PC-9 (cell line): ENCODE measurements at places on chromosomes 12 and 14.

GRCh38 chr12:109951136-109951535, 45.0 kb downstream of the GIT2 start:
- H3K4me1 ChIP-seq: peaks cover 32% of the 10 kb centered on the region
- peak overlapping the region; percentile 91 for H3K27ac ChIP-seq
- peaks cover 31% of the 10 kb centered on the region for H3K36me3 ChIP-seq
- peak; percentile 94 for DNase-seq
- H3K4me3 ChIP-seq: 0 out of 2 replicates have a peak overlapping the region, but pooled peaks have one; percentile 9
- H3K27me3 ChIP-seq: no peaks in the 10 kb centered on the region

DNA sequence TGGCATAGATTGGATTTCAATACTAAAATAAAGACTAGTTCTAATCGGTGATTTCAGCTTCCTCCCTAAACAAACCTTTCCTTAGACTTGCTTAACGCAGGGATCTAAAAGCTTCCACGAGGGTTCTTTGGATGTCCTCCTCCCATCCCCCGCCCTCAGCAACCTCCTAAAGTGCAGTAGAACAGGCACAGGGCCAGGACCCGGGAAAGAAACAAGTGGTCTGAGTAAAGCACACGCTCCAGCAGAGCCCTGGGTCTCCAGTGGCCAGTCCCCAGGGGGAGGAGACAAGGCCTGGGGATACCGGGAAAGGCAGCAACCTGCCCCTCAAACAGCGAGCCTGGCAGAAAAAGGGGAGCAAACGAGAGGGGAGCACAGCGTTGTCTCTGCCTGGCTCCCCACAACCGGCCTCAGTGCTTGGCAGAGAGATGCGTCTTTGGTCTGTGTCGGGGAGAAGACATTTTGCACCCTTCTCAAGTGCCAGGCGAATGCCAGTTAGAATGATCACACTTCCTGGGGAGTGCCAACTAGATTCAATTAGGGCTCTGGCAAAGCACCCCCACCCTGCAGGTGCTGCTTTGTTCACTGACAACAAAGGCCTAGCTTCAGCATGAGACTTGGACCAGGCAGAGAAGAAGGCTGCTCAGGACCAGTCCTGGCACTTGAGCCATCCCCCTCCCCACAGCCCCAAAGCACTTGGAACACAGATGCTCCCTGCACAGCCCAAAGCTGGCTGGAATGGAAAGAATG, 17.1 kb upstream of the SLC6A12 start:
- H3K4me1 ChIP-seq: no peaks in the 10 kb centered on the region
- H3K4me3 ChIP-seq: no peak overlapping the region
- no peak overlapping the region for H3K27ac ChIP-seq
- no peak for DNase-seq

DNA sequence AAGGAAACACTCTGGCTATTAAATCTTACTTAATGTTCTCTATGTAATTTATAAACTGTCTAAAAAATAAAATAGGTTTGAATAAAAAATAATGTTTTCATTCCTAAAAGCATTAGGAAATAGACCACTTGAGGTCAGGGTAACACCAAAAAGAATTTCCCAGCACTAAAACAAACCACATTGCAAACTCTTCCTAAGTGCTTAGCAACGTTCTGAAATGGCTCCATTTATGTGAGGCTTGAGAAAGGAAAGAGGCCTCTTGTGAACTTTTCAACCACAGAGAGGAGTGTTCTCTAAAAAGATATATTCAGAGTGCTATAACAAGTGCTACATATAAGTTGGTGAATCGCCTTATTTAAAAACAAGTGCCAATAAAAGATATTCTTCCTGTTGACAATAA, 42.7 kb downstream of the ALX1 start:
- DNase-seq: no peak
- H3K27ac ChIP-seq: no peak overlapping the region
- no peak overlapping the region for H3K4me3 ChIP-seq
- H3K27me3 ChIP-seq: no peaks in the 10 kb centered on the region

GRCh38 chr14:90405755-90406154, 8.9 kb downstream of the CALM1 start:
- no peak overlapping the region for H3K4me3 ChIP-seq
- peaks cover 20% of the 10 kb centered on the region; the same call in 1 of the 2 replicates for H3K36me3 ChIP-seq
- H3K27me3 ChIP-seq: no peaks in the 10 kb centered on the region
- H3K4me1 ChIP-seq: no peaks in the 10 kb centered on the region

DNA sequence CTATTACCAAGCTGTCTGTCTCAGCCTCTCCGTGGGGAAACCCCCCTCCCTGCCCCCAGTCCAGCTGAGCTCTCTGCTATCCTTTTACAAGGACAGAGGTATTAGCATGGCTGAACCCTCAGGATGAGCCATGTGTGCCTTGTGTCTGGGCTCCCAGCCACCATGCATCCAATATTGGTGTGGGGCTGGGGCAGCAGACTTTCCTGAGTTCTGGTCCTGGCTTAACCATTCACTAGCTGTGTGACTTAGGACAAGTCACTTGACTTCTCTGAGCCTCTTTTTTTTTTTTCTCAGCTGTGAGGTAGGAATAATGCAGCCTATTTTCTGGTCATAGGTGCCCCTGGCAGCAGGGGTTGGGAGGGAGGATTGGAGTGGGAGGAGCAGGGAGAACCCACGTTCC, 17.1 kb upstream of the CYP46A1 start:
- DNase-seq: no peak
- H3K27me3 ChIP-seq: no peaks in the 10 kb centered on the region
- H3K27ac ChIP-seq: no peak overlapping the region
- H3K4me3 ChIP-seq: no peak overlapping the region

DNA sequence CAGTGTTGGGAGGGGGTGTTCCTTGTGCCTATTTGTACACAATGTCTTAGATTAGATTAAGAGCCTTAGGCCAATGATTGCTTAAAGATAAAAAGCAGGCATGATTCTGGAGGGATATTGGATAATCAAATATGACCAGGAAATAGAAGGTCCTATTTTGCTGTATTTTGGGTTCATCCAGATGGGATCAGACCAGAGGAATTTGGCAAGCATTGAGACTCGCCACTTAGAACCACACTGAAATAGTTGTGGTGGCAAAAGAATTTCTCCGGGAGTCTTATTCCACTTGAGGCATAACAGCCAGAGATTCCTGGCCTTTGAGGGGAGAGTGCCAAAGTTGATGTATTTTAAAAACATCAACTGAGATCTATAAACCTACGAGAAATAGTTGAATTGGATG, 327.2 kb downstream of the RAD51B start:
- H3K4me3 ChIP-seq: no peak overlapping the region
- no peaks in the 10 kb centered on the region for H3K27me3 ChIP-seq
- peak; percentile 98 for DNase-seq

DNA sequence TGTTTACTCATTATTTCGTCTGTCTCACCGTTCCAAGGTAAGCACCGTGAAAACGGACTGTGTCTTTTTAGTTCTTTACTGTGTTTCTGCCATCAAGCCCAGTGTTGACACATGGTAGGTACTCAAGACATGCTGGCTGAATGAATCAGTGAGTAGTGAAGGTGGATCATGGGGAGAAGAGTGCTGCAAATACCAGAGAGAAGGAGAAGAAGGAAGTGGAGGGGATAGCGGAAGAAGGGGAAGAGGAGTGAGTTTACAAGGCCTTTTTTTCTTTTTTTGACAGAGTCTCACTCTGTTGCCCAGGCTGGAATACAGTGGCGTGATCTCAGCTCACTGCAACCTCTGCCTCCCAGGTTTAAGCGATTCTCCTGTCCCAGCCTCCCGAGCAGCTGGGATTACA, 54.6 kb downstream of the ETV6 start:
- no peaks in the 10 kb centered on the region for H3K27me3 ChIP-seq
- H3K4me1 ChIP-seq: 0 out of 2 replicates have a peak, but pooled peaks cover 5% of the 10 kb centered on the region
- H3K27ac ChIP-seq: no peak overlapping the region
- no peaks in the 10 kb centered on the region for H3K36me3 ChIP-seq

DNA sequence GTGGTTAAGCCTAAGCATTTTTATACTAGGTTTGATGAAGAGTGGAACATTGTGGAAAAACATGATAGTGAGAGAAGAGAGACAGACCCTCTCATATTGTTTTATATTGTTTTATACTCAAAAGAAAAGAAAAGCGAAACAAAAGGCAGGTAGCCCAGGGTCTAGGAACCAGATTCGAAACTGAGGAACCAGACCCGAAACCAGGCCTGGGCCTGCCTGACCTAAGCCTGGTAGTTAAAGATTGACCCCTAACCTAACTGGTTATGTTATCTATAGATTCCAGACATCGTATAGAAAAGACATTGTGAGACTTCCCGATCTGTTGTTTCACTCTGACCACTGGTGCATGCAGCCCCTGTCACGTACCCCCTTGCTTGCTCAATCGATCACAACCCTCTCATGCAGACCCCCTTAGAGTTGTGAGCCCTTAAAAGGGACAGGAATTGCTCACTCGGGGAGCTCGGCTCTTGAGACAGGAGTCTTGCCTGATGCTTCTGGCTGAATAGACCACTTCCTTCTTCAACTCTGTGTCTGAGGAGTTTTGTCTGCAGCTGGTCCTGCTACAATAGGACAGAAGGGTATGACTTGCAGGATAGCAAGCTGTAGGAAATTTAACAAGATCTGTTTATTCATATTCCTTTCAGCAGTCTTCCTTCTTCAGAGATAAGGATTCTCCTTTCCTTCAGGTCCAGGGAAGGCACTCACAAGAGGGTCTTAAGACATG, 147.1 kb upstream of the PLEKHA5 start:
- no peaks in the 10 kb centered on the region for H3K27me3 ChIP-seq
- H3K27ac ChIP-seq: no peak overlapping the region
- H3K4me1 ChIP-seq: no peaks in the 10 kb centered on the region
- no peaks in the 10 kb centered on the region for H3K36me3 ChIP-seq
- no peak for DNase-seq

DNA sequence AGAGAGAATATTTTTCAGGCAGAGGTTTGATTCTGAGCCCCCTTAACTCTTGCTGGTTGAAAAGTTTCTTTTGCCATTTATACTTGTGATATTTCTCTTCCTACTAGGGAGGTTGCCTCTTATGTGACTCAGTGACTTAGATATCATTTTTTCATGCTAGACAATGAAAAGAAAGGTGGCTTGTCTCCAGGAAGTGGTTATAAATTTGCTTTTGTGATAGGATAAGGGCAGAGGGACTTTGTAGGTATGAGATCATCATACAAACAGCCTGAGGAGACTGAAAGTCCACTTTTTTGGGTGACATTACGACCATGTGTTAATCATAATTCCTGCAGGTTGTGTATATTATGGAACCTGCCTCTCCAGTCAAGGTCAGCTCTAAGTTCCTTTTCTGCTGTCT, 35.8 kb downstream of the ACSM4 start:
- H3K27me3 ChIP-seq: no peaks in the 10 kb centered on the region
- no peaks in the 10 kb centered on the region for H3K36me3 ChIP-seq
- no peak overlapping the region for H3K27ac ChIP-seq
- no peaks in the 10 kb centered on the region for H3K4me1 ChIP-seq
- no peak for DNase-seq

GRCh38 chr12:5081016-5081415, 37.3 kb downstream of the KCNA5 start:
- H3K27me3 ChIP-seq: peaks cover 71% of the 10 kb centered on the region
- no peaks in the 10 kb centered on the region for H3K36me3 ChIP-seq
- DNase-seq: no peak
- H3K27ac ChIP-seq: no peak overlapping the region

DNA sequence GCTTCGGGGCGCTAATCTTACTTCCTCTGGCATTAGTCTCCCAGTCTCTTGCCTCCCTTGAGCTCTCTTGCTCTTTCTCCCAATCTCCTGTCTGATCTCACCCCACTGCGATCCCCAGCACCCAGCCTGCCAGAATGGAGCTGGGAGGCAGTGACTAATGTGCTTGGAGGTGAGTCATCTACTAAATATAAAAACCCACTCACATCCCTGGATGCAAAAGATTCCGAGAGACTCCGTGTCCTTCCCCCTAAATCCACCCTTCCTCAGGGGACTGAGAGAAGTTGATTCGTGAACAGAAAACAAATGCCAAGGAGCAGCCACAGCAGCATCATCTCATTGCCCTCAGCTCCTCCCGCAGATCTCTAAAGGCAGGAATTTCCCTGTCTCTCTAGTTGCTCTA, 45.7 kb upstream of the KCNA5 start:
- no peaks in the 10 kb centered on the region for H3K36me3 ChIP-seq
- H3K4me1 ChIP-seq: no peaks in the 10 kb centered on the region
- no peak overlapping the region for H3K4me3 ChIP-seq
- no peak overlapping the region for H3K27ac ChIP-seq
- peaks cover 48% of the 10 kb centered on the region for H3K27me3 ChIP-seq
- DNase-seq: no peak

GRCh38 chr12:105331805-105332251, 1.3 kb downstream of the C12orf75 start:
- H3K4me3 ChIP-seq: no peak overlapping the region
- no peaks in the 10 kb centered on the region for H3K4me1 ChIP-seq
- no peaks in the 10 kb centered on the region; the same call in 1 of the 2 replicates for H3K27me3 ChIP-seq
- no peaks in the 10 kb centered on the region for H3K36me3 ChIP-seq
- H3K27ac ChIP-seq: no peak overlapping the region
- DNase-seq: no peak

- H3K36me3 ChIP-seq: peaks cover 6% of the 10 kb centered on the region; the same call in 1 of the 2 replicates
- no peak overlapping the region for H3K27ac ChIP-seq
- no peak for DNase-seq
- H3K4me3 ChIP-seq: peak overlapping the region; percentile 65
Measured at GRCh38 chr12:109098651-109099050, 1.3 kb downstream of the UNG start.

DNA sequence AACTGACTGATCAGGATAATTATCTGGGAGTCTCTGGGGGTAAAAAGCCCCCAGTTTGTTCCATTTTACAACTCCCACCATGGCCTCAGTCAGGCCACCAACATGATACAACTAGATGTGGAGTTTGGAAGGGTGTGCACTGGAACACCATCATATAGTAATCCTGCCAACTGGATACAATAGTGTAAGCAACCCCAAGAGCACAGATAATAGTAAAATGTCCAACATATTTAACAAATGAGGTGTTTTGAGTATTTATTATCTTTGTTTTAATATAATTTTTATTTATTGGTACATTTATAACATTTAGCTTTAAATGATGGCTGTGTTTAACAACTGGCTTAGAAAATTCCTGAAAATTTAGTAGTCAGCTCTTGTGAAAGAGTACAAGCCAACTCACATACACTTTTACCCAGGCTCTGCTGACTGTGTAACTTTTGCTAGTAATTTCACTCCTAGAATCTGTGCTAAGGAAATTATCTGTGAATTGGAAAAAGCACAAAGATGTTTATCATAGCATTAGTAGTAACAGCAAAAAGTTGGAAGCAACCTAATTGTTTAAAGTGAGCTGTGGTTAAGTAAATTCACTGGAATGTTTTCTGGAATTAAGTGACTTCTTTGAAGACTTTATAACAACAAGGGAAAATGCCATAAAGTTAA, 196.8 kb downstream of the RAD51B start:
- no peaks in the 10 kb centered on the region for H3K27me3 ChIP-seq
- H3K4me1 ChIP-seq: no peaks in the 10 kb centered on the region
- H3K27ac ChIP-seq: no peak overlapping the region
- DNase-seq: no peak
- H3K4me3 ChIP-seq: no peak overlapping the region

GRCh38 chr12:65568517-65568916, 255.8 kb upstream of the HMGA2 start:
- no peaks in the 10 kb centered on the region for H3K4me1 ChIP-seq
- DNase-seq: no peak
- no peaks in the 10 kb centered on the region for H3K36me3 ChIP-seq
- no peak overlapping the region for H3K4me3 ChIP-seq
- H3K27me3 ChIP-seq: no peaks in the 10 kb centered on the region
- no peak overlapping the region for H3K27ac ChIP-seq
